ENCODE measurements at places on chromosomes 2 and 18. TPM values are rescaled to one million over a fixed set of nuclear protein-coding genes. Genes with fewer than 3 reads are reported as not detected.

PTPRN gene
- not detected for total RNA-seq

UGT1A3 gene
- not detected for total RNA-seq

DNA sequence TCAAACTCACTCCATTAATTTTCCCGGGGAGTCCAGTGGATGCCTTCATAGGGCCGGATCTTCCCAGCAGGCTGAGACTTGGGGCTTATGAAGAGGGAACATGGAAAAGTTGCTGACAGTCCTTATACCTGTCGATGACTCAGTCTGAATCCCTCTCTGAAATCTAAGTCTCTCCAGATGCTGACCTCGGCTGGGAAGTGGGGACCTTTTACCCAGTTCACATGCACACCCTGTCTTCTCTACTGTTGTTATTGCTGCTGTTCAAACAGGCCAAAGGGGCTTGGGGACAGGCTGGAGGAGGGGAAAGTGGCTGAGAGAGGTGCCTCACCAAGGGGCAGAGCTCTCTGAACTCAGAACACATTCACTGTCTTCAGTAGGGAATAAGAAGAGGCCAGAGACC, 4.1 kb upstream of the TNP1 start:
- no peak for DNase-seq

DNA sequence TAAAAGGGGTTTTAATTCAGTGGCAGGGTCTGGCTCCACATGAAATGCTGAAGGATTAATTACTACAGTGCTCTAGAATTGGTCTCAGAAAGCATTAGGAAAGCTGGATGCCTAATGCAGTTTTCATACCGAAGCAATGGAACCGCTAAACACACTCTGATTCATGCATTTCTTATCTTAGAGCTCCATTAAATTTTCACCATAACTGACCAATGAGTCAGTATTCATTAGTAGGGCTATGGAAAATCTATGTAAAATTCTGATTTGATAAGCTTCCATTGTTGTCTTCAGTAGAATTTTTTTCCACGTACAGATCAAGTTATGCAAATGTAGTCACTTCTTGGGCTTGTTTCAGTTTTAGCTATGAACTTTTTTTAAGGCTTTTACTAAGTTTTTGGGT, 359.9 kb downstream of the ARHGAP15 start:
- DNase-seq = no peak

SLC16A14 gene
- total RNA-seq = 2.9 TPM

RETSAT gene
- 16.9 TPM for total RNA-seq

KLHL14 gene
- total RNA-seq = 46.5 TPM

DNA sequence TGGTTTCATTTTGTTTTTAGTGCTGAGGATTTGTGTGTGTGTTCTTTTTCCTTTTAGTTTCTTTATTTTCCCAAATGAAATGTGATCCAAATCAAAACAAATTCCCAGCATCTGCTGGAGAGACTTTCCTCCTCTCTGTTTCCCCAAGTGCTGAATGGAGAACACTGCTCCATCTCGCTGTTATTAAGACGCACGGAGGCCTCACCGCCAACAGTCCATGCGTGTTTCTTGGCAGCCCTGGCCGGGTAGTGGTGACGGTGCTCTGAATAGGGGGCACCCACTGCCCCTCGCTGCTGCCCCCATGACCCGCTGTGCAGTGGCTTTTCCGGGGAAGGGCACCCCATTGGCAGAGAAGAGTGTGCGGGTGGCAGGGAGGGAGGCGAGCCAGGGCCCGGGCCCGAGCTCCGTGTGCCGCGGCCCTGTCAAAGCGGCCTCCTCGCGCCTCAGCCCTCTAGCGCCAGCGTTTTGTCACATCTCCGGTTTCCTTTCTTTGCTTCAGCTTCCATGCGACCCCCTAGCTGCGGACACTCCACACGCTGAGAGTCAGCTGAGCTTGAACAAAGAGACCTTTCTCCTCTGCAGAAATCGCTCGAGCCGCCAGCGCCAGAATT, 473.7 kb upstream of the SALL3 start:
- no peak for DNase-seq

PLEKHH2 gene
- 0.07 TPM for total RNA-seq

UGT1A10 gene
- total RNA-seq = not detected

- no peak for DNase-seq
These were observed 114.0 kb downstream of the CYP26B1 start for GRCh38 chr2:72033636-72034035.

DNA sequence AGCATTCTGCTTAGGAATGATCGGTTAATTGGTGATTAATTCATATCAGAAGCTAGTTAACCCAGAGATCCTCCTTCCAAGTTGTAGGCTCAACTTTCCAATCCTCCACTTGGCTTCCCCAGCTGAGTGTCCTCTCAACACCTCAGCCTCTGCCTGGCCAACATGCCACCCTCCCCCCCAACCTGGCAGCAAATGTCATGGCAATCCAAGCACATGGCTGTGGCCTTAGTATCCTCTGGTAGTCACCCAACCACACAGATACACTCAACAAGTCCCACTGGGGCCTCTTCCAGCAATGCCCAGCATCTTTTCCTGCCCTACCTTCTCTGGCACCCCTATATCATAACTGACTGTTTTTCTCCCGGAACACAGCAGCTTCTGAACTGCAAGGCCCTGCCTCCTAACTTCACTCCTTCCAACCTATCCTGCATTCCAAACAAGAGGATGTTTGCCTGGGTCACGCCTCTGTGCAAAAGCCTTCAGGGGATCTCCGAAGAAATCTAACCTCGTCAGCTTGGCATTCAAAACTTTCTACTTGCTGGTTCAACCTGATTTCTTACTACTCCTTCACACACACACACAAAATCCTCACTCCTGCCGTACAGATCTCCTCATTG, 195.0 kb downstream of the CYP26B1 start:
- DNase-seq = no peak

ACADL gene
- total RNA-seq = not detected

SKA1 gene
- total RNA-seq = 0.71 TPM

- DNase-seq = no peak
These were observed 79.8 kb downstream of the DOK6 start for GRCh38 chr18:69480460-69480859.

- DNase-seq = no peak
These were observed 273.8 kb upstream of the LYPD1 start for GRCh38 chr2:132943829-132944228.

RNF25 gene
- total RNA-seq = 35.1 TPM

CLIP4 gene
- total RNA-seq = 5.7 TPM

GRCh38 chr2:24106786-24107185, 16.3 kb downstream of the PFN4 start:
- no peak for DNase-seq
